ENCODE measurements at places on chromosomes 7 and 10. TPM values are rescaled to one million over a fixed set of nuclear protein-coding genes. Genes with fewer than 3 reads are reported as not detected.

OGA gene
- 127 TPM for total RNA-seq

PDE6C gene
- not detected for total RNA-seq

PSD gene
- total RNA-seq: 0.99 TPM

DNA sequence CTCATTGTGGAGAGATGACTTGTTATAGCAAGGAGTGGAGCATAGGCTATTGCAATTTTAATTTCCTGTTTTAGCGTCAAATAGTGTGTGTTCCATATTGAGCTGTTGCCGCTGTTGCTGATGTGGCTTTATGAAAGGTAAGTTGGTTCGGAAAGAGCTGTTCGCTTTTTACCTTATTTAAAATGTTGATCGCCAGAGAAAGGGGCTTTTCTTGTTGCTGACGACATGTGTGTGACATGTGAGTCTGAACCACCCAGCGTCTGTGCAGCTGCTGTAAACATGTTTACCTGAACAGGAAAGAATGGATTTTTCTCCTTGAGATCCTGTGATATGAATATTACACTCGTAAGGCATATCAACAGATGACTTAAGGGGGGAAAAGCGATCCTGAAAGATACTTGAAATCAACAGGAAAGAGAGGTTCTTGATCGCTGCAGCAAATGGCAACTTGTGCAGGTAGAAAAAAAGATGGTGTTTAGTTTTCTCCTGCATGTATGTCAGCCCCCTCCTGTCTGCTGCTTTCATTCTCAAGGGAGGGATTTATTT, 2.5 kb downstream of the ZEB1 start:
- peak overlapping the region; percentile 42 for H3K27ac ChIP-seq
- peak overlapping the region; percentile 91 for H3K4me3 ChIP-seq
- peaks cover 28% of the 10 kb centered on the region for H3K4me1 ChIP-seq
- no peaks in the 10 kb centered on the region for H3K27me3 ChIP-seq

GRCh38 chr7:151244196-151244840, 4.2 kb downstream of the SMARCD3 start:
- H3K36me3 ChIP-seq: peaks cover 16% of the 10 kb centered on the region
- DNase-seq: no peak
- peak overlapping the region; percentile 47 for H3K4me3 ChIP-seq
- H3K4me1 ChIP-seq: peaks cover 39% of the 10 kb centered on the region
- peak overlapping the region; percentile 47 for H3K27ac ChIP-seq

DNA sequence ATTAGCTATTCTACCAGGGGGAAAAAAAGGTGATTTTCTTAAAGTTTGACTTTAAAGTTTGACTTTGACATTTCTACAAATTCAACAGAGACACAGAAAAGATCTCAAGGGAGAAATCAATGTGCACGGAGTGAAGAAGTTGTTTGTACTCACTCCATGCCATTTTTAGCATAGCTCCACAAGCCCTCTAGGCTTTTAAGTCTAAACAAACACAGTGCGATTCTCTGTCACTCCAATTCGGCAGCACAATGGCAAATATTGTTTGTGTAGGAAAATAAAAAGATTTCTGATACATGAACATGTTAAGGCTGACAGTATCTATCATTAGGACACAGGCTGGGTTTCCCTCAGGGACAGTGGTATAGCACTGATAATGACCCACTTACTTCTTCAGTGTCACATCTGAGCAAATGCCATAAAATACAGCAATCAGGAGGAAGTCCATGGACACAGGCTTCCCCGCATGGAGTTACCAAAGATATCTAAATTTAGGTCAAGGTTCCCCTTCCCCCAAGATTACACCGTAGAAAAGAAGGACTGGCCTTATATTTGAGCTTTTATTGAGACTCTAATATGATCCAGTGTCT, 28.0 kb downstream of the GSAP start:
- no peak overlapping the region for H3K4me3 ChIP-seq
- peaks cover 1% of the 10 kb centered on the region for H3K36me3 ChIP-seq
- H3K4me1 ChIP-seq: peaks cover 12% of the 10 kb centered on the region
- H3K27me3 ChIP-seq: no peaks in the 10 kb centered on the region

- DNase-seq: peak; percentile 94
- H3K27ac ChIP-seq: peak overlapping the region; percentile 97
- peaks cover 42% of the 10 kb centered on the region for H3K4me1 ChIP-seq
- no peaks in the 10 kb centered on the region for H3K36me3 ChIP-seq
- no peaks in the 10 kb centered on the region for H3K27me3 ChIP-seq
These were observed 36.7 kb upstream of the KCTD7 start for GRCh38 chr7:66591799-66592596.

DNA sequence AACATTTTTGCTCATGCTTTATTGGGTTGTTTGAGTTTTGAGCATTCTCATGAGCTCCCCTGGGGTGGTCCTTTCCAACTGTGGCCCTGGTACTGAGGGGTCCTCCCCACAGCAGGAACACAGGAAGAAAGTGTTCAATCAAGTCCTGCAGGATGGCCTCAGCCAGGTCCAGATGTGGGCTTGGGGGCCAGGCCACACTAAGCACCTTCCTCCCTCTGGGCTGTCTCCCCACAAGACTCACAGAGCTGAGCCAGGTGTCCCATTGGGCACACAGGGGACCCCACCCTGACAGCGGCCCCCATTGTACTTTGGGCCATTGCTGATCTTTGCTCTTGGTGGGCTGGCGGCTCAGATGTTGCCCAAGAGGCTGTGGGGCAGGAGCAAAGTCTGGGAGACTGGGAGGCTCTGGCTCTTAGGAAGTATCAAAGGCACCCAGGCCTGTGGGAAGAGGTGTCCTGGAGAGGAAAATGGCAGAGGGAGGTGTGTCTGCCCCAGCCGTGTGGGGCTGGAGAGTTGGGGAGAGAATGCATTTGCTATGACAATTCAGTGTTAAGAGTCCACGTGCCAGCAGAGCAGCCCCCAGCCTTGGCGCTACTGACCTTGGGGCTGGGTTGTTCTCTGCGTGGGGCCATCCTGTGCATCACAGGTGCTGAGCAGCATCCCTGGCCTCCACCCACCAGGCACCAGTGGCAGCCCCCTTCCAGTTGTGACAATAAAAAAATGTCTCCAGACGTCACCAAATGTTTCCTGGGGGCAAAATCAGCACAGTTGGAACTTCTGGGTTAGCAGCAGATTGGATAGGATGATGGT, 17.8 kb downstream of the SCART1 start:
- no peak overlapping the region for H3K4me3 ChIP-seq
- H3K27me3 ChIP-seq: no peaks in the 10 kb centered on the region
- peaks cover 16% of the 10 kb centered on the region for H3K36me3 ChIP-seq
- no peaks in the 10 kb centered on the region for H3K4me1 ChIP-seq
- no peak overlapping the region for H3K27ac ChIP-seq

DNA sequence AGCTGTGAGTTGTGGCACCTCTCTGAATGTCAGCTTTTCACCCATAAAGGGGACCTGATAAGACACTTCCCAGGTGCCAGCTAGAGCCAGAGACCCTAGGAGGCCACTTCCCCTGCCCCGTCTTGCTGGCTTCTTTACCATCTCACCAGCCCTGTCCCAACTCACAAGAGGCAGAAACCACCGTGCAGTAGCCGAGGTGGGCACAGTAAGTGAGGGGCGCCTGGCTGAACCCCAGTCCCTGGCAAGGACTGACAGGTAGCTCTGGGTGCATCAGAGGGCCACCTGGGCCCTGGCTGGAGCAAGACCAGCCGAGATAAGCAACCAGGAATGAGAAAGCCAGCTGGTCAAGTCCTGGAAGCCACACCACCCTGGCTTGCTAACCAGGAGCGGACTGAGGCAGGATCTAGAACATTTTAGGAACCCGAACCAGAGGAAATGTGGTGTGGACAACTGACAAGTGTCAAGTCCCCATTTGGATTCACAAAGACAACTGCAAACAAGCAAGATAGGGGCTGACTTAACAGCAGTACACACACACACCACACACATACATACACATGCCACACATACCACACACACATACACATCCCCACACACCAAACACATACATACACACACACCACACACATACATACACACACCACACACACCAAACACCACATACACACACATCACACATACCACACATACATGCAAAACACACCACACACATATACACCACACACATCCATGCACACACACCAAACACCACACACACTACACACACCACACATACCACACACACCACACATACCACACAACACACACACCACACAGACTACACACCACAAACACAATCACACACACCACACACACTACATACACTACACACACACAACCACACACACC, 20.8 kb downstream of the OGDHL start:
- no peak overlapping the region for H3K4me3 ChIP-seq
- no peaks in the 10 kb centered on the region for H3K27me3 ChIP-seq
- H3K36me3 ChIP-seq: no peaks in the 10 kb centered on the region
- peak; percentile 66 for DNase-seq
- no peaks in the 10 kb centered on the region for H3K4me1 ChIP-seq

- peaks cover 2% of the 10 kb centered on the region for H3K4me1 ChIP-seq
- DNase-seq: no peak
- H3K4me3 ChIP-seq: no peak overlapping the region
- H3K27ac ChIP-seq: no peak overlapping the region
These were observed 4.1 kb upstream of the CALML5 start for GRCh38 chr10:5503477-5503835.

- H3K27me3 ChIP-seq: no peaks in the 10 kb centered on the region
- DNase-seq: no peak
- H3K4me1 ChIP-seq: peaks cover 28% of the 10 kb centered on the region
- H3K36me3 ChIP-seq: peaks cover 2% of the 10 kb centered on the region
These were observed 65.1 kb upstream of the MPP7 start for GRCh38 chr10:28367929-28368484.

GRCh38 chr7:131371411-131371810, 43.7 kb downstream of the MKLN1 start:
- H3K4me3 ChIP-seq: no peak overlapping the region
- no peak overlapping the region for H3K27ac ChIP-seq
- peaks cover 40% of the 10 kb centered on the region for H3K4me1 ChIP-seq
- no peaks in the 10 kb centered on the region for H3K36me3 ChIP-seq

DNA sequence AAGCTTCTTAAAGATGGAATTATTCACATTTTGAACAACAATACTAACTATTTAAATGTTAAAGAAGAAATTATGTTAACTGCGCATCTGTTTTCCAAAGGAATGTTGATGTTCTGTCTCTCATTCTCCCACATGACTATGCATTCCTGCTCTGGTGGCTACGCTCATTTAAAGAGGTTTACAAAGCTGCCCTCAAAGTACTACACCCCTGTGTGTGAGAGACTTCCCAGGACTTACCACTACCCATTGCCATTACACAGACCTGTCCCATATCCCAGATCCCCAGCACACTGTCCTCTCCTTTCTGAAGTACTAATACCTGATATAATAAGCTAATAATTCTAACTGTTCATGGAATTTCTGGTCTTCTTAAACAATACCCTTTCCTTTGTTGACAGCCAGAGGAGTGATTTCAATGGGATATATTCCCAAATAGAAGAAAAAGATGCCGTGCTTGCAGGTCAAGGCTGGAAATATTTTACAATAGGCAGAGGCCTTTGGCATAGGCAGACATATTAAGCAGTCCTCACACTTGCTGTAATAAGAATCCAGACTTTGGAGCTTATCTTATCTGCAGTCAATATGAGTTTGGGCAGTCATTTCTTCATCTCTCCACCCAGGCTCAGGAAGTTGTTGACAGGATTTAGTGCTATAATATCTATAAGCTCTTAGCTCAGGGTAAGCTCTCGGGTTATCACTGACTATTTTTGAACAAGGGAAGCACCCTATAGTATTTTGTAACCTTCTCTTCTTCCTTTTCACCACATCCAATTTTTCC, 12.2 kb downstream of the LIPF start:
- no peaks in the 10 kb centered on the region for H3K27me3 ChIP-seq
- H3K4me1 ChIP-seq: peaks cover 4% of the 10 kb centered on the region
- no peaks in the 10 kb centered on the region for H3K36me3 ChIP-seq
- no peak overlapping the region for H3K27ac ChIP-seq
- no peak for DNase-seq

DNA sequence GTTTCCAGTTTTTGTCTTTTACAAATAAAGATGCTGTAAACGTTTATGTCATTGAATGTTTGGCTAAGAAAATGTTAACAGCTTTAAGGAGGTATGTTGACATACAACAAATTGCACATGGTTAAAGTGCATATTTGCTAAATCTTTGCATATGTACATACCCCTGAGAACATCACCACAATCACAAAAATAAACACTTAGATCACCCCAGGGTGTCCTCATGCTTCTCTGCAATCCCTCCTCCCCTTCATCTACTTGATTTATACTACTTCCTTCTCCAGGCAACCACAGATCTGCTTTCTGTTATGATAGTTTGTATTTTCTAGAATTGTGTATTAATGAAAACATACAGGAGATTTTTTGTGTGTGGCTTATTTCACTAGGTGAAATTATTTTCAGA, 209.5 kb downstream of the GLRX3 start:
- H3K4me3 ChIP-seq: no peak overlapping the region
- H3K4me1 ChIP-seq: no peaks in the 10 kb centered on the region
- no peaks in the 10 kb centered on the region for H3K36me3 ChIP-seq
- H3K27ac ChIP-seq: no peak overlapping the region
- no peak for DNase-seq

DNA sequence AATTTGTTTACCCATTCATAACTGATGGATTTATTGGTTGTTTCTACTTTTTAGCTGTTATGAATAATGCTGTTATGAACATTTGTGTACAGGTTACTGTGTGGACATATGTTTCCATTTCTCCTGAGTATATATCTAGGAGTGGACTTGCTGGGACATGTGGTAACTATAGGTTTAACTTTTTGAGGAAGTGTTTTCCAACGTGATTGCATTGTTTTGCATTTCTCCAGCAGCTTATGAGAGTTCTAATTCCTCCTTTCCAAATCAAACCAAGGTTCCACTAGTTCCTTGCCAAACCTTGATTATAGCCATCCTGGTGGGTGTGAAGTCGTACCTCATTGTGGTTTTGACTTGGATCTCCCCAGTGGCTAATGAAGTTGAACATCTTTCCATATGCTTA, 2.6 kb upstream of the PRF1 start:
- H3K27me3 ChIP-seq: peaks cover 5% of the 10 kb centered on the region
- H3K36me3 ChIP-seq: no peaks in the 10 kb centered on the region
- no peaks in the 10 kb centered on the region for H3K4me1 ChIP-seq
- no peak overlapping the region for H3K27ac ChIP-seq
- H3K4me3 ChIP-seq: no peak overlapping the region

DNA sequence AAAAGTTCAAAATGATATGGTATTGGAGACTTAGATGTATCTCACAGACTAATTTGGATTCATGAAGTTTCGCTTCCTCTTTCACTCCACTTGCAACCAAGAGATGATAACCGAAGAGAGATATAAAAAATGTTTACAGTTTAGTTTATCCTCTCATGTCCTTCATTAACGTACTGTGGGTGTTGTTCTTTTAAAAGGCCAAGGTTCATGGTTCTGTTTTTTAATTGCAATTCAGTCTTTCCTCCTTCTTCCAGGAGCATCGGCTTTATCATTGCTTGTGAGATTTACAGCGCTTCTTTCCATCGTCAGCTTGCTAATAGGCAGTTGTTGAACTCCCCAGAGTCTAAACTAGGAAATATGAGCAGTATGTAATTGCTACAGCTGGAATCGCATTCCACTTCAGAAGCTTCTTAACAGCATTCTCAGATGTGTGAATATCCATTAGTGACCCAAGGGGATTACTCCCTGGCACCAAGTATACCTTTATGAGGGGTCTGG, 75.9 kb upstream of the HGF start:
- DNase-seq: no peak
- H3K36me3 ChIP-seq: peaks cover 22% of the 10 kb centered on the region
- H3K4me1 ChIP-seq: peaks cover 13% of the 10 kb centered on the region
- peak overlapping the region; percentile 4 for H3K27ac ChIP-seq
- H3K27me3 ChIP-seq: no peaks in the 10 kb centered on the region
- H3K4me3 ChIP-seq: no peak overlapping the region
